ENCODE measurements at places on chromosomes 13 and 19.

DNA sequence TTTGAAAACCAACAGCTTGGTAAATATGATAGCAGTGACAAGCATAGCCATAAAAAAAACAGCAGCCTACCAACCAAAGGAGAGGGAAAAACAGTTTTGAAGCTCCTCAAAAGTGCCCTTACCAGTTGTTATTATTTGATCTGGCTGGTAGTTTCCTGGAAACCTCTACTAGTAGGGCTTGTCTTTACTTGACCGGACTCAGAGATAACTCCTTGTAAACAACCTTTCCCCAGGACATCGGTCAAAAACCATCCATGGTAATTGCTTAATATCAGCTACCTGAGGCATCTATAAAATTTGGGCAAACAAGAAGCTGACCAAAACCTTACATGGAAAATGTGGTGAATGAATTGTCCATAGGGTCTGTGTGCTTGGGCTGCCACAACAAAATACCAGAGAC is 210.9 kb downstream of the FGF14 start:
- DNase-seq, result no peak

DNA sequence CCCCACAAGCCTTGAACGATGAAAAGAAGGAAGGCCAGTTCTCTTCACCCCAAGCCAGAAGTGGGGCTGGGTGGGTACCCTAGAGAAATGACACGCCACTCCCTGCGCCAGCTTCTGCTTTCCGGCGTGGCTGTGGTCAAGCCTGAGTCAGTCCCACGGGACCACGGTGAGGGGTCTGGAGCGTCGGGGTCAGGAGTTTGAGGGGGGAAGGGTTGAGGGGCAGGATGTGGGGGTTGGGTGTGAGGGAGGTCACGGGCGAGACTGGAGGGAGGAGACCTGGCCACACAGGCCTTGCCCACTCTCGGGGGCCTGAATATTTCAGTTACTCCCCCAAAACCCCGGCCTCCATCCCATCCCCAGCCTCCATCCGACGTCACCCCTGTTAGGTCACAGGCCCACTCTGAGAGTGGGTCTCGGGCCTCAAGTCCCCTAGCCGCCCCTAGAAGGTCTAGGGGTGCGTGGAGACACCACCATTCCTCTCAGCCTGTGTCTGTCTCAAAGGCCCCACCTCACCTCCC is 500 bp upstream of the IFI30 start:
- no peak for DNase-seq

DNA sequence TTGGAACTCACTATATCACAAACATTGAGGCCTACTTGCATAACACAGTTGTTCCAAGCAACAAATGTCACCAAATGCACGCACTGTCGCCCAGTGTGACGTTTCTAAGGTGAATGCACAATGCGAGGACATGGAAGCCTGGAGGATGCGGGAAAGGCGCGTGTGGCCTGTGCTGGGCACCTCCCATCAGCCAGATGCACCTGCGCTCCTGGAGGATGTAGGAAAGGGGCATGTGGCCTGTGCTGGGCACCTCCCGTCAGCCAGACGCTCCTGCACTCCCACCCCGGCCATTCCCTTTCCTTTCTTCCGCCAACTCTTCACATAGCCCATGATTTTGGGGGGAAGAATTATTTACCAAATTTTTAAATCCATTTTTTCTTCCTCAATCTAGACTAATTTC is 202.4 kb upstream of the SOX1 start:
- no peak for DNase-seq

DNA sequence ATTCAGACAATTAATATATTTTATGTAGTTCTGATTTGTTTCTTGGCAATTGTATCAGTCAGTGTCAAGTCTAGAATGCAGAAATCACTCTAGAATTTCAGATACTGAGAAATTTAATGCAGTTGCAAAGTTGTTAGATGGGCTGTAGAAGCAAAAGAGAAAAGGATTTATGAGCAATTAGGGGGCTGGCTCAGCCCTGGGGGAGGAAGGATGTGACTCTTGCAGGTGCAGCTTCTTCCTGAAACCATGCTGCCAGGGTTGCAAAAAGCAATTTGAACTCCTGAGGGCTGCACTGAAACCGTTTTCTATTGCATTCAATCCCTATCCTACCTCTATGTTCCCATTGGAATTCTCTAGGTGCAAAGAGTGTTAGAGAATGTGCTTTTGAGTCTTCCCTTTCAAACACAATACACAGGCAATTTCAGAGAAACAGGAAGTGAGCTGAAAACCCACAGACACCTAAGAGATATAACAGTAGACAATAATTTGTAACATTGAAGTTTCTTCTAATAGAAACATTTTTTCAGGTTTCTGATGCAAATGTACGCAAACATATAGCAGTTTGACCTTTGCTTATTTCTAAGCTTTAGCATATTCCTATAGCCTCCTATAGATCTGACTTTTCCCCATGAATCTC is 814.7 kb upstream of the ATXN8OS start:
- no peak for DNase-seq

- no peak for DNase-seq
Measured at GRCh38 chr19:35006342-35006998, 6.3 kb downstream of the GRAMD1A start.

DNA sequence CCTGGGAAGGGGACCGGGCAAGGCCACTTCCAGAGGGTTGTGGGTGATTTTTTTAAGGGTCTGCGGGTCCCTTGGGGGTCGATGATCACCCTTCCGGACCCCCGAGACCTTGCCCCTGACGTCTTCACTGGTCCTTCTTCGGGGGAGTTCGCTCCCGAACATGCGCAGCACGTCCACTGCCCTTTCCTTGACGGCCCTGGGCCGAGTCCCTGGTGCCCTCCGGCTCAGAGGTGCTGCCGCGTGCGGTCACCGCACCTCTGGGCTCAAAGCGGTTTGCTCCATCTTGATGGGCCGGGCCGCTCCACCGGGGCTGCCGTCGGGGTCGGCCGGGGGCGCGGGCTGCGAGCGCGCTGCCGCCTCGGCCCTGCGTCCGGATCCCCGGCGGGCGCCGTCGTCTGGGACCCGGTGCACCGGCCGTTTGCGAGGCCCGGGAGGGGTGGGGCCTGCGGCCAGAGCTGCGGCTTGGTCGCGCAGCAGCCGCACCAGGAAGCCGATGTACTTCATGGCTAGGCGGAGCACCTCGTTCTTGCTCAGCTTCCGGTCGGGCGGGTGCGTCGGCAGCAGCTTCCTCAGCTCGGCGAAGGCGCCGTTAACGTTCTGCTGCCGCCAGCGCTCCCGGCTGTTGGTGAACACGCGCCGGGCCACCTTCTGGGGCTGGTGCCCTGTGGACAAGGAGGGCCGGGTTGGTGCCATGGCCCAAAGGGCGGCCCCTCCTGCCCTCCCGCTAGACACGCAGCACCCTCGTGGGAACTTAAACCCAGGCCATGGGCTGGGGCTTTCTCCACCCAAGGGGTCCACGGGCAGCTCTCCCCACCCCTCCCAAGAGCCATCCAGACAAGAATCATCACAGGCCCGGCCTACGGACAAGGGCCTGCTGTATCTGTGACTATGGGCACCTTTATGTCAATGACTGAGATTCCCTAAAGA is 3.3 kb downstream of the LYL1 start:
- DNase-seq, result no peak

- DNase-seq, result no peak
Measured at GRCh38 chr13:92947770-92948434, 278.7 kb upstream of the GPC6 start.

- DNase-seq, result no peak
Measured at GRCh38 chr13:39422845-39423565, 180.0 kb downstream of the LHFPL6 start.

- DNase-seq, result no peak
Measured at GRCh38 chr19:40778706-40779284, 748 bp downstream of the RAB4B start.

DNA sequence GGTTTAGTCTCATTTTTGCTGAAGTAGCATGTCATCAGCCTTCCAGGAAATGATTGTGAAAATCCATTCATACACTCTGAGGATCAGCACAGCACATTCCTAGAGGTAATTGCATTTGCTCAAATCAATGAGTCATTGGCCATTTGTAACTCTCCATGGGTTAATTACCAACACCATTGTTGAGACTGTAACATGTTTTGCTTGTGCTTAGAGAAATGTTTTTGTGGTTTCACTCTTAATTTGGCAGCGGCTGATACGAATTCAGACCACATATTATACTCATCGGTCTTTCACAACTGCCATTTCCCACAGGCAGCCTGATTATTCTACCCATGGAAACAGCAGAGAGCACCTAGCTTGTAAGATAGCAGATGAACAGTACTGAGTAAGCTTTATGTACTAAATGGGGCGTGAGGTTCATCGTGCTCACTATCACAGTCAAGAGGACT is 110.3 kb downstream of the NHLRC3 start:
- DNase-seq, result peak; percentile 20

DNA sequence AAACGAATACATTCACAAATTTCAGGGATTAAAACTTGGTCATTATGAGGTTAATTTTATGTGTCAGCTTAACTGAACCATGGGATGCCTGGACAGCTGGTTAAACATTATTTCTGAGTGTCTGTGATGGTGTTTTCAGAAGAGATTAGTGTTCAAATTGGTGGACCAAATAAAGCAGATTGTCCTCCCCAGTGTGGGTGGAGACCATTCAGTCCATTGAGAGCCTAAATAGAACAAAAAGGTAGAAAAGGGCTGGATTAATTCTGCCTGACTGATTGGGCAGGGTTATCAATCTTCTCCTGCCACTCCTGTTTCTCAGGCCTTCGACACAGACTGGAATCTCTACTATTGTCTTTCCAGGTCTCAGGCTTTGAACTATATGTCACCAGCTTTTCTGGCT is 203.8 kb upstream of the SLITRK6 start:
- DNase-seq, result no peak

GRCh38 chr13:48160606-48161278 is 65.8 kb upstream of the MED4 start:
- DNase-seq, result no peak

DNA sequence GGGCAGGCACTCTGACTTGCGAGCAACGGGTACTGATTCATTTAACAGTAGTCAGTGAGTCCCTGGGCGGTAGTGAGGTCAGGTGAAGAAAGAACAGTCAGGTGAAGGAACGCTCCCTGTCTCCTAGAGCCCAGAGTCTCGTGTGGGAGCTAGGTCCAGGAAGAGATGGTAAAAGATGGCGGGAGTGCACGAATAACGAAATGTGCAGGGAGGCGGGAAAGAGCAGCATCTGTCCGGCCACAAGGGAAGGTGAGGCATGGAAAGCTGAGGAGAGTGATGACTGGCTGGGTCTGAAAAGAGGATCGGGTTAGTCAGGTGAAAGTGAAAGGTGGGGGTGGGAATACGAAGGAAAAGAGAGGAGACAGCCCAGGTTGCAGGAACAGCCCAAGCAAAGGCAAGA is 63.9 kb upstream of the SLC15A1 start:
- DNase-seq, result no peak

- no peak for DNase-seq
Measured at GRCh38 chr13:62251734-62252133, 836.1 kb upstream of the PCDH20 start.

All from SK-N-MC (cell line).